Activated CD4-positive, alpha-beta memory T cell treated with anti-CD3 and anti-CD28 coated beads for 36 hours (primary cell): ENCODE measurements at places on chromosomes 12 and 14. TPM values are rescaled to one million over a fixed set of nuclear protein-coding genes. Genes with fewer than 3 reads are reported as not detected.

Gene RIMBP2
- 0.27 TPM for total RNA-seq

Gene TEDC1
- total RNA-seq = 40.2 TPM

Gene PPP4R4
- 19.2 TPM for total RNA-seq

Gene OR10P1
- total RNA-seq = not detected

Gene OR6C2
- not detected for total RNA-seq

Gene CARMIL3
- 1.00 TPM for total RNA-seq

Gene MFAP5
- total RNA-seq = not detected

Gene MAP3K9
- 5.9 TPM for total RNA-seq

Gene ITGA5
- 34.9 TPM for total RNA-seq

Gene GXYLT1
- 7.0 TPM for total RNA-seq

Gene AGAP2
- 34.0 TPM for total RNA-seq

Gene RAD51B
- total RNA-seq = 34.3 TPM

Gene KRT86
- 0.12 TPM for total RNA-seq

Gene AEBP2
- 45.0 TPM for total RNA-seq

Gene TXNRD1
- total RNA-seq = 82.7 TPM

Gene ASIC1
- total RNA-seq = 1.1 TPM

Gene ZC3H14
- total RNA-seq = 45.2 TPM

Gene SCNN1A
- total RNA-seq = 0.17 TPM

Gene KCNK13
- not detected for total RNA-seq

Gene TSPAN19
- not detected for total RNA-seq

Gene FRMD6
- 3.2 TPM for total RNA-seq

Gene OLR1
- not detected for total RNA-seq

Gene CLEC7A
- total RNA-seq = not detected

Gene NCOR2
- total RNA-seq = 86.1 TPM

Gene EMP1
- 57.3 TPM for total RNA-seq

Gene SLC15A4
- 15.5 TPM for total RNA-seq

Gene ARHGEF40
- 0.44 TPM for total RNA-seq

Gene PPFIA2
- not detected for total RNA-seq

Gene NDUFB1
- total RNA-seq = 131 TPM

Gene AKAP5
- 0.74 TPM for total RNA-seq

Gene CLEC9A
- total RNA-seq = not detected

Gene LYZ
- not detected for total RNA-seq

Gene PRH2
- not detected for total RNA-seq

Gene TMEM119
- total RNA-seq = 0.10 TPM

Gene ADAM21
- total RNA-seq = 0.14 TPM

Gene SLC6A12
- total RNA-seq = not detected

Gene ADGRD1
- 1.0 TPM for total RNA-seq

Gene FBXL14
- total RNA-seq = 13.5 TPM

Gene STAC3
- 2.0 TPM for total RNA-seq

Gene PLCZ1
- not detected for total RNA-seq

Gene DNAH10
- 0.19 TPM for total RNA-seq

Gene RIC8B
- total RNA-seq = 9.9 TPM
